ENCODE measurements at places on chromosomes 2 and 18.

DNA sequence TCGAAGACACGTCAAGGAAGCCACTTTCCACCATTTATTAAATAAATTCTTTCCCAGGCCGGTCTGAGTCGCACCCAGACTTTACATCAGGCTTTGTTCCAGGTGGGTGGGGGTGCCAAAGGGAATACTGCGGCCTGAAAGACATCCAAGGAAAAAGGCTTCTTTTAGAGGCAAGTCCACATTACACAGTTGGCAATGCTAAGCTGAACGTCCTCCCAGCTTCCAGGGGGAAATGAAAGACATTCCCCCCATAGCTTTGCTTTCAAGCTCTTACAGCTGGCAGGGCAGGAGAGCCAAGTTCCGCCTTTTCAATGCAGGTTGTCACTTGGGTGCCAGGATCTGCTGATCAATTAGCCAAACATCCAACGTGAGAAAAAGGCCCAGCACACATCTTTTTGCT lies 36.5 kb upstream of the PTPN4 start:
- DNase-seq: no peak

DNA sequence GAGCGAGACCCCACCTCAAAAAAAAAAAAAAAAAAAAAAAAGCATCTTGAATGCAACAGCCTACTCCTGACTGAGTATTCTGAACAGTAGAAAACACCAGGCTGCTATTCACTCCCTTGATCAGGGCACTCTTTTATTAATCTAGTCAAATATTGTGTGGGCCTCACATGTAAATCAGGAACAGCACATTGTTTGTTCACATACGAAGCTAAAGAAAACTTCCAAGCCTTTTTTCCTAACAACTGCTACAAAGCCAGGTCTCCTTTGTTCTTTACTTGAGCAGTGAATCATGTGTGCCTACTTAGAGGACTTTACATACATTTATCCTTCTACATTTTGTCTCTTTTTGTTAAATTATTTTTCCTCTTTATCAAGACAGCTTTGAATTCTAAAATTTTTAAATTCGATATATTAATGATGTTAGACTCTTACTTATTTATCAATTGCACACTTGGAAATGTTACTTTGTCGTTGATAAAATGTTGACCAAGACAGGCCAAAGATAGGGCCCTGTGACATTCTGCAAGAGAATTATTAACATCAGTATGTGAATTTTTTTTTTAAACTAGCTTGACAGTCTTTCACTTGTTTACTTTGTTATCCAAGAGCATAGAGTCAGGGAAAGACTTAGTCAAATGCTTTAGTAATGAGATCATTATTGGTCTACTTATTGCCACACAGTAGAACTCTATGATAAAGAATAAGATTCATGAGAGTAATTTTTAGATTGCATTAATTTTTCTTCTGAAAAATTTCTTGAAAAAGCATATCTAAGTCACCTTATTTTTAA lies 13.2 kb downstream of the SPATS2L start:
- DNase-seq: no peak

GRCh38 chr2:156784020-156784701 lies 348.0 kb downstream of the GPD2 start:
- DNase-seq: no peak

- no peak for DNase-seq
Observed at GRCh38 chr18:57621246-57621604, 411 bp downstream of the NARS1 start.

DNA sequence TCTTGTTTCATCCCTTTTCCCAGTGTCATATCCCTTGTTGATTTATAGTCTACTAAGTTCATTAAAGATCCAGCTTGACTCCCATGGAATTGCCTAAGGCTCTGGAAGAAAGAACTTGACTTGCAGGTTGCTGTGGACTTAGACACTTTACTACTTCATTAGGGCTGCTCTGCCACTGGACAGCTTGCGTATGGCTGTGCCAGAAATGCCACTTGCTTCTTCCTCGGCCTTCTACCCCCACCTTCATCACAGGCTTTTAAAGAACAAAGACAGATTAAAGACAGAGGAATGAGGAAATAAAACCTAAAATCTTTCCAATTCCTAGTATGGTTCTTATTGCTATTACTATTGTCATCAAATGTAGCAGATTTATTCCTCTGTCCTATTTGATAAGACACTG lies 591.7 kb downstream of the BCL11A start:
- no peak for DNase-seq

- DNase-seq: no peak
Observed at GRCh38 chr2:99863903-99864270, 278.5 kb downstream of the AFF3 start.

- no peak for DNase-seq
Observed at GRCh38 chr2:154700136-154700535, 1.6 kb downstream of the KCNJ3 start.

GRCh38 chr2:30645081-30645744 lies 162.0 kb downstream of the CAPN13 start:
- no peak for DNase-seq

DNA sequence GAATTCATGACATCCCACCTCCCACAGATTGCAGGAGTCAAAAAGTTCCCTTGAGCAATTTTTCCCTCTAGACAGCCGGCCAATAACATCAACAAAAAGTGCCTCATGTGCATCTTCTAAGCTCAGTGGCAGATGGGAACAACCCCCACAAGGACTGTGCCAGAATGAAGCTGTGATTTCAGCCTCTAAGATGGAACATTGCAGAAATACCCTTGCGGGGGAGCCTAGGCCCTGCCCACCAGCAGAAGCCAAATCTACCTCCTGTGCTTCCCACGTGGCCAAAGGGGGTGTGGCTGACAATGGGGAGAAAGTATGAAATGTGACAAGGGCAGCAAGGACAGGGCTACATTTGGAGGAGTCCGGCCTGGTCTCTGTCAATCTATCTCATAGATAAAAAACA lies 482.3 kb downstream of the TGIF1 start:
- DNase-seq: no peak

GRCh38 chr18:48817021-48817461 lies 133.7 kb downstream of the SMAD7 start:
- no peak for DNase-seq

DNA sequence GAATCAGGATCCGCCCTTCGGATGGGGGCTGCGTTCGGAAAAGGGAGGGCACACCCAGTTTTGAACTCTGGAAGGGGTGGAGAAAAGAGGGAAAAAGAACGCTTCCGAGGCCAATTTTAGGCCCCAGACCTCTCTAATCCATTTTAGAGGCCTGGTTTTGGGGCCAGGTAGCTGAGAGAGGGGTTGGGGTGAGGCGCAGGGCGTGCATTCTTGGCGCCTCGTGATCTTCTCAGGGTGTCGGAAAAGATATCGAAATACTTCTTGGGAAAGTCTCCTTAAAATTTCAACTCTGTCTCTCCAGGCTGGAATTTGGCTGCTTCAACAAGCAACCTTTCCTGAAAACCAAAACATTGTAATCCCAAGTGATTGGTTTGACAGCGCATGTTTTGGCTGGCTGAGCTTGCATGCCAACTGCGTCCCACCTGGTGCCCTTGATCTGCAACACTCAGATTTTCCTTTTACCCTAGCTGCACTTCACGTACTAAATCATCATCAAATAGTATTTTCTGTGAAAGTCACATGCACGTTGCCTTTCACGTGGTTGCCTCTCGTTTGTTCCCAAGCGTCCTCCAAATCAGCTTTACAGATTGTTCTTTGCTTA lies 864 bp upstream of the XPO1 start:
- DNase-seq: peak; percentile 25
